ENCODE measurements at places on chromosomes 1 and 21. TPM values are rescaled to one million over a fixed set of nuclear protein-coding genes. Genes with fewer than 3 reads are reported as not detected.

DNASE2B gene
- total RNA-seq: not detected

ICOSLG gene
- 1.5 TPM for total RNA-seq

HLX gene
- total RNA-seq: 8.1 TPM

GBP3 gene
- total RNA-seq: 6.6 TPM

DNA sequence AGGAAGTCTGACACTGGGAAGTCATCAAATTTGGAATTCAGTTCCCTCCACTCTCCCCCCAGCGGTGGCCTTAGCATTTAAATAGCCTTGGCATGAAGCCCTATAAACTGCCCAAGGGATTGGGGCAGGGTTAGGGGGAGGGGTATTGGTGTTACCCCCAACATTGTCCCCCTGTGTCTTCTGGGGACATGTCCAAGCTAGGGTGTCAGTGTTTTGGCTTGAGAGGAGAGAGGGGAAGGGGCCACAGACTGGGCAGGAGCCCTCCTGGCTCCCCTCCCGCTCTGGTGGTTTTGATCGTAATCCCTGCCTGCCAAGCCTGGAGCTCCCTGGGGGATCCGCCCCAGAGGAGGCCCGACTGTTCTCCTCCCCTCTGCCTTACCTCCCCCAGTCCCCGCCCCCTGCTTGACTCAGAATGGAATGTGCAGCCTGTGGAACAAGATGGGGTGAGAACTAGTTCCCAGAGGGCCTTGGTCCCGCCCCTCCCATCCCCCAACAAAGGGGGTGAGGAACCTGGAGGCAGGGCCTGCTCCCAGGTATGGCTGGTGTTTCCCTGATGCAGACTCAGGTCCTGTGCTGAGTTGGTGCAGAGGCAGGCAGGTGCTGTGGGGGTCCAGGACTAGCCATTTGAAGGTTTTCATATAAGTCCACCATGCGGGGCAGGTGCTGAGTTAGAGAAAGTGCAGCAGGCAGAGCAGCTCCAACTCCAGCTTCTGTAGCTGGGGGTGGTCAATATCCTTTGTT is 7.4 kb downstream of the SOX13 start:
- DNase-seq: peak; percentile 73

DNA sequence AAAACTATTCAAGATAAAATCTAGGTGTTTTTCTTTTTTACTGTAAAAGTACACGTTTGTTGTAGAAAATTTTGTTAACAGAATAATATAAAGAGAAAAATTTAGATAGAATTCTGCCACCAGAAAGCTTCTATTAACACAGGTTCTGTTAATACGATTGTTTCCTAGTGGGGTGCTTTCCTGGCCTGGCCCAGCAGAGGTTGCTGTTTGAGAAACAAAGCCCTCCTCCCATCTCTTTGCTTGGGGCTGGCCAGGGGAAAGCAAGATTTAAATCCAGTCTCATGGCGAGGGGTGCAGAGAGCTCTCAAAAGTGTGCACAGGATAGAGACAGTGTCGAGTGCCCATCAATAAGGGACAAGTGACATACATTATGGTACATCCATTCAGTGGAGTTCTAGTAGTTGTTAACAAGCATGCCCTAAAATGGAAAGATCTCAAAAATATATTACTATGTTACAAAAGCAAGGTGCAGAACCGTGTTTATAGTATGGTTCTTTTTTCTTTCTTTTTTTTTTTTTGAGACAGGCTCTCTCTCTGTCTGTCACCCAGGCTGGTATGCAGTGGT is 14.6 kb upstream of the ACBD3 start:
- no peak for DNase-seq

- no peak for DNase-seq
Measured at GRCh38 chr1:201705389-201705788, 123.6 kb upstream of the IPO9 start.

DNA sequence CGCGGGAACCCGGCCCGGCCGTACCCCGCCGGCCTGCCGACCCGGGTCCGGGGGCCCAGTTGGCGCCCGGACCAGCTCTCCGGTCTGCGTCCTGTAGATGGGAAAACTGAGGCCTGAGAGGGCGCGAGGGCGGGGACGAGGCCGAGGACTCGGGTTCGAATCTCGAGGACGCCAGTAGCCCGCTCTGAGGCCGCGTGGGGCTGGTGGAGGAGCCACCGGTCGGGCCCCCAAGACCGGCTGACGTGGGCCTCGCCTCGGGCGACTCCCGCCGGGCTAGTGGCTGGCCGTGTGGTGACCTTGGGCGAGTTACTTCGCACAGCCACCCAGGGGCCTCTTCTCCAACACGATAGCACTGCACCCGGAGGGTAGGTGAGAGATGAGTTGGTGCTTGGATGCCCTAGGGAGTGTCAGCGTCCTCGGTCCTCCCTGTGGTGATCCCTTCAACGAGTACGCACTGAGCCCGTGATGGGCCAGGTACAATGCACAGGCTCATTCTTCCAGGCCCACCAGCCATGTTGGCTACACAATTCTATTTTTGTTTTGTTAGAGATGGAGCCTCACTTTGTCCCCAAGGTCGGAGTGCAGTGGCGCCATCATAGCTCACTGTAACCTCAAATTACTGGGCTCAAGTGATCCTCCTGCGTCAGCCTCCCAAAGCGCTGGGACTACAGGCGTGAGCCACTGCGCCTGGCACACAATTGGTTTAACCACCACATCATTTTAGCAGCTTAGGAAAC is 404 bp upstream of the SCMH1 start:
- no peak for DNase-seq
